ENCODE measurements at places on chromosomes 2 and 18.

GRCh38 chr18:78732273-78733210 is 247.1 kb upstream of the SALL3 start:
- no peak for DNase-seq

DNA sequence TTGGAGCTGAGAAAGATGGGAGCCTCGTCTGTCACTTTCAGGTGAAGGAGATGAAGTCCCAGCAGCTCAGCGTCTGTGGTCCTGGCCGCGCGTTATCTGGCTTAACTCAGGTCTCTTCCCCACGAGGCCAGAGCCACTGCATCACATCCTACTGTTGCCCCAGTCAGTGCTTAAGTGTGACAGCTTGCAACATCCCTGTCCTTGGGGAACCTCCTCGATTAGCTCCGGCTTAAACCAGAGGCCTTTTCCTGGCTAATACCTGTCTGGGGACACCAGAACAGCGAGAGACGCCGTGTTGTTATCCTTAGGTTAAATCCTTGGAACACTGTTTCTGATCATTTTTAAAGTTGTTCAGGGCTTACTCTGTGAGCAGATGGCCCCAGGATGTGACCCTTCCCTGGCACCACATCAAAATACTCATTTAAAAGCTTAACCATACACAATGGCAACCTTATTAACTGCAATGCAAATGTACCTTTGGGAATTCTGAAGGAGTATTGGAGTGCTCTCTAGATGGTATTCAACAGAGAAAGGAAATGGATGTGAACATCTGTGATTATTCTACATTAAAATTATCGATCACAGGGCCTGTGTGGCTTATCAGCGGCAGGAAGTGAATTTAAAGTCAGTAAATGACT is 61.2 kb upstream of the SPP2 start:
- no peak for DNase-seq

GRCh38 chr2:63831176-63831575 is 10.5 kb upstream of the UGP2 start:
- DNase-seq = no peak

GRCh38 chr2:237464757-237465391 is 22.2 kb upstream of the MLPH start:
- no peak for DNase-seq

- DNase-seq = no peak
Observed at GRCh38 chr2:43136876-43137275, 89.5 kb downstream of the ZFP36L2 start.

GRCh38 chr18:3458952-3459853 is 9.2 kb downstream of the TGIF1 start:
- DNase-seq = no peak

- peak; percentile 75 for DNase-seq
Observed at GRCh38 chr18:3478262-3478978, 28.4 kb downstream of the TGIF1 start.

GRCh38 chr2:217086038-217086522 is 226.2 kb upstream of the TNP1 start:
- DNase-seq = peak; percentile 18

DNA sequence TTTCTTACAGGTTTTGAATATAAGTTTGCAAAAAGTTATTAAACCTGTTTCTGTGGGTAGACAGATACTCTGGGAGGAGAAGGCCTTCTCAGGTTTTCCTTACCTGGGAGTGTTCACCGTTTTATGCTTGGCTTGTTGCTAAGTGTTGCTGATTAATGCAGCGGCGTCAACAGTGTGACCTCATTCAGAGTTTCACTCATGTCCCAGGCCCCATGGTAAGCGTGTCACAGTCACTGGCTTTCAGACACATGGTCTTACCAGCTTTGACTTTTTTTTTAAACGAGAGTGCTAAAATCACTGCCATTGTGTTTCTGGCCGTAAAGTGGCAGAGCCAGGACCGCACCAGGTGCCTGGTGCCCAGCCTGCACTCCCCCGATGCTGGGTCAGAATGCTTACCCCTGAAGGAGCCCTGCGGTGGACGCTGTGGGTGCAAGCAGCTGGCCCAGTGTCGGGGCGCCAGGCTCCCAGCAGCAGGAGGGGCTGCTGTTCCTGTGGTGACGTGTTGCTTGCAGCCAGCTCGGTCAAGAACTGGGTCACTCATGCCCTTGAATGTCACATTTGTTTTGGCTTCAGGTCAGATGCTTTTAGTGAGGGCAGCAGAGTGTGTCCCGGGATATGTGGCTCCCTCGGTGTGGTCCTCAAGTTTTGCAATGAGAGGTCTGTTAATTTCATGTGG is 3.5 kb downstream of the CAPN10 start:
- DNase-seq = no peak

- DNase-seq = no peak
Observed at GRCh38 chr2:28955467-28955866, 25.6 kb upstream of the TOGARAM2 start.

- no peak for DNase-seq
Observed at GRCh38 chr2:132439703-132440398, 23.2 kb downstream of the GPR39 start.

- DNase-seq = no peak
Observed at GRCh38 chr2:182359990-182360662, 66.7 kb downstream of the PDE1A start.

DNA sequence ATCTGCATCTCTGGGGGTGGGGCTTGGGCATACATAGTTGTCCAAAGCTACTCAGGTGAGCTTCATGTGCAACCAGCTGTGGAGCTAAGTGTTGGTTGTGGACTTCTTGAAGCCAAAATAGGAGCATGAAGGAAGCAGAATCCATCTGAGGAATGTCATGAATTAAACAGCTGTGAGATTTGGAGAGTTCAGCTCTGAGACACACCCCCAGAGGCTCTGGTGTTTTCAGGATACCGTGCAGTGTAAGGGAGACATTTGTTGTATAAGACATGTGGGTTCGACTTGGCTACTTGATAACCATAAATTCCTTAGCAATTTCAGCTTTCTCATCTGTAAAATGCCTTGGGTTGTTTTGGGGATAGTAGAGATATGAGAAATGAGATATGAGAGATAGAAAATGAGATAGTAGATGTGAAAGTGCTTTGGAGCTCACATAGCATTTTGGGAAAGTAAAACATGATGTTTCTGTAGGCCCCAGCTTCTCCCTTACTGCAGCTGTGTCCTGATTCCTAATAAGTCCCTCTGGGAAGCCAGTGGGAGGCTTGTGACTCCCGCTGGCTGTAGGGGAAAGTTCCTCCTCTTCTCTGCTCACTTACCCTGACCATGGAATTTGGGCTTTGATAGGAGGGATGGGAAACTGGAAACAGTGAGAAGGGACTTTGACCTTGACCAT is 50.0 kb downstream of the DPYSL5 start:
- DNase-seq = no peak

- DNase-seq = no peak
Observed at GRCh38 chr2:26952374-26952773, 18.1 kb upstream of the MAPRE3 start.

DNA sequence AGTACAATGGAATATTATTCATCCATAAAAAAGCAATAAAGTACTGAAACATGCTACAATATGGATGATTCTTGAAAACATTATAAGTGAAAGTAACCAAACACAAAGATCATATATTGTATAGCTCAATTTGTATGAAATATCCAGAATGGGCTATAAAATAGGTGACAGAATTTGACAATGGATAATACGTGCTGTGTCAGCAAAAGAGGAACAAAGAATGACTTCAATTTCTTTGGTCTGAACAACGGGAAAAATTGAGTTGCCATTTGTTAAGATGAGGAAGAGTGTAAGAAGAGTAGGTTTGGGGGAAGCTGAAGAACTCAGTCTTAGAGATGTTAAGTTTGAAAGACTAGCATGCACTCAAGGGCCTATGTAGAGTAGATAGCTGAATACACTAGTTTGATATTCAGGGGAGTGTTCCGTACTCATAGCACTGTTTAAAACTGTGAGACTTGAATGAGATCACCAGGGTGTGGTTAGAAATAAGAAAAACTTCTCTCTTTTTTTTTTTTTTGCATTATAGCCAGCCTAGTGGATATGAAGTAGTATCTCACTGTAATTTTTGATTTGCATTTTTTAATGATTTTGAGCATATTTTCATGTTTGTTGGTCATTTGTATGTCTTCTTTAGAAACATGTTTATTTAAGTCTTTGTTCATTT is 213.6 kb downstream of the NR4A2 start:
- DNase-seq = no peak

DNA sequence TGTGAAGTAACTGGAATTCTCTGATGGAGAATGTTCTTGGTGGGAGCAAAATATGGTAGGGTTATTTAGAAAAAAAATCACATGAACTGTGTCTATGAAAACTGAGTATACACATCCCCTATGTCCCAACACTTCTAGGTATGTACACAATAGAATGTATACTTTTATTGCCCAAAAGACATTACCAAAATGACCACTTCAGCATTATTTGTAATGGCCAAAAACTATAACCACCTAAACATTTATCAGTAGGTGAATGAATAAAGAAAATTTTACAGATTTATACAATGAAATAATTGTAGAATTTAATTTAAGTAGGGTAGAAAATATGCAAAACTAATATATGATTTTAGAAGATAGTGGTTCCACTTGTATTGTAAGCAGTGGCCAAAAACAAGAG is 462.8 kb downstream of the KCNJ3 start:
- DNase-seq = no peak

DNA sequence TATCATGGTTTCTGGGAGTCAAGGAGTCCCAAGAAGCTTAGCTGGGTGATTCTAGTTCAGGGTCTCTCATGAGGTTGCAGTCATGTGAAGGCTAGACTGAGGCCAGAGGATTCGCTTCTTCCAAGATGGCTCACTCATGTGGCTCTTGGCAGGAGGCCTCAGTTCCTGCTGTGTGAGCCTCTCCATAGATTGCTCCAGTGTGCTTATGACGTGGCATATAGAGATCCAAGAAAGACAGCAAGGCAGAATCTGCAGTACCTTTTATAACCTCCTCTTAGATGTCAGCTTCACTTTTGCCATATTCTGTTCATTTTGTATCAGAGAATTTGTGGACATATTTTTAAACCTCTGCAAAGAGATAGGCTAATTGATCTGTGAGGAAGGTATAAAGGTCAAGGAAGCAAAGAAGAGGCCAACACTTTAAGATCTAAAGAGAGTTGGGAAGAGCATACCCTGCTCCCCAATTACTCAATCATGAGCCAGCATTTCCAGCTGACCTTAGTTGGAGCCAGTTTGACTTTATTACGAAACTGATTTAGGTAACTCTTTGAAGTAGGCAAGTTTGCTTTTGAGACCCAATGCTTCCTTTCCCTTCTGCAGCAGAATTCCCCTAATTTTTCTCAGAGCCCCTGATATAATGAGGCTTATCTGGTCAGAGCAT is 134.7 kb downstream of the EML6 start:
- DNase-seq = no peak

GRCh38 chr2:37569986-37570679 is 101.3 kb downstream of the CDC42EP3 start:
- no peak for DNase-seq

- no peak for DNase-seq
Observed at GRCh38 chr18:54359233-54359632, 1.5 kb downstream of the C18orf54 start.

GRCh38 chr2:126154256-126154785 is 501.6 kb upstream of the GYPC start:
- DNase-seq = no peak

DNA sequence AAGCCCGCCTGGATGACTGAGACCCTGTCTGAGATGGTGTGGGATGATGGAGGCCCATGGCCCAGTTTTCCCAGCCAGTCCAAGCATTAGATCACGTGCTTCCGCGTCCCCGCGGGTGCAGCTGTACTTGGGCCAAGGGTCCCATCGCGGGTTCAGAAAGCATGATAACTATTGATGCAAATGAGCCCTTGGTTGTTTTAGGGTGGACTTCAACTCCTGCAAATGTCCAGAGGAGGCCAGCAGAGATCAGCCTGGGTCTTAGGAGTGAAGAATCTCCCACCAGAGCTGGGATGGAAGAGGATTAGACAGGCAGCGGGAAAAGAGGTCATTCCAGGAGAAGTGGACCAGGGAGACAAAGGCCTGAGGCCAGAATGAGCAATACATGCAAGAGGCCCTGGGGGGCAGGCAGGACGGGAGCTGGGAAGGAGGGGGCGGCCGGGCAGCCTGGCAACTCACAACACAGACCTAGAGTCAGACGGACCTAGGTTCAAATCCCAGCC is 89.9 kb upstream of the TMEM247 start:
- DNase-seq = no peak

- DNase-seq = no peak
Observed at GRCh38 chr2:240452462-240453256, 17.2 kb downstream of the GPC1 start.

DNA sequence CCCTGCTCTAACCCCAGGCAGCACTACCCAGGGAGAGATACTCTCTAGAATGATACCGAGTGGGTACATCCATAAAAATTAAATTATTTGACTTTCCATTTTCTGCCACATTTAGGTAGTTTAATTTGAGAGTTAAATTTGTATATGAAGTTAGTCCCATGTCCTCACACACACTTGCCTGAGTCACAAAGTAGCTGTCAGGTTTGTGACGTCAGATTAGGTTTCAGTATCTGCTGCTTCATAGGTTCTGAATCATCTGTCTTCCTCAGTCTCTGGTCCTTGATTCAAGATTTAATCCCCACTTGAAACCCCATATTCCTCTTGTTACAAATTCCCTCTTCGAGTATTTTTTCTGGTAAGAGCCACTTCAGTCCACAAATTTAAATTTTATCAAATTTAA is 738.6 kb upstream of the FAM98A start:
- DNase-seq = no peak

DNA sequence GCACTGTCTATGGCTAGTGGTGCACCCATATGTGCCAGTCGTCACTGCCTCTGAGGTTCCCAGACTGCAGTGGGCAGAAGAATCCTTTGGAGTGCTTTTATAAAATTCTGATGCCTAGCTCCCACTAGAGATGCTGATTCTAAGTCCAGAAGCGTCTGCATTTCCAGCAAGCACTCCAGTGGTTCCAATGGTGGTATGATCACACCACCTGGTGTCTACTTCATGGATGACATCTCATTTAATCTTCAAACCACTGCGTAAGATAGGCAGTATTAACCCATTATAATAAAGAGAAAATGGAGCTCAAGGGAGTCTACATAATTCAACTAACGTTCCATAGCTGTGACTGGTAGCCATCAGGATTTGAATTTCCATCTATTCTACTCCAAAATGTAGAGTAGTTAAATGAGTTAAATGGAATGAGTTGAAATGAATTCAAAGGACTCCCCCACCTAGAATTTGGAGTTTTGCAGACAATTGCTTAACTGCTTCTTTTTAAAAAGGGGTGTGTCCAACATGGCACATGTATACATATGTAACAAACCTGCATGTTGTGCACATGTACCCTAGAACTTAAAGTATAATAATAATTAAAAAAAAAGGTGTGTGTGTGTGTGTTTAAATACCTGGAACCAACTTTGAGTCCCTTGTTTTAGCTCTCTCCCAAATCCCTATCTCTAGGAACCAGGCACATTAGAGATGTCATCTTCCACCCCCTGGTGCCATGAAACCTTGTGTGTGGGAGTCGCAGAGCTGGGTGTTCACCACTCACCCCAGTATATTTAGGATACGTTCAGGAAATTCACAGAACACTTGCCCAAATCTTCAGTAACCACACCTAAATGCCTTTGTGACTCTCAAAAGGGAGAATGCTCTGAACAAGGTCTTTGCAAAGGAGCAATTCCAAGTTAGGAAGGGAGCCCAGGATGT is 14.1 kb downstream of the LAMA3 start:
- peak; percentile 56 for DNase-seq
